Progenitor cell of endocrine pancreas (in vitro differentiated cells): ENCODE measurements at places on chromosomes 3 and 15.

GRCh38 chr15:85727068-85727467, 67.7 kb downstream of the KLHL25 start:
- H3K27me3 ChIP-seq = no peaks in the 10 kb centered on the region
- peaks cover 1% of the 10 kb centered on the region for H3K4me1 ChIP-seq
- DNase-seq = no peak
- peak overlapping the region; percentile 22 for H3K27ac ChIP-seq
- peaks cover 29% of the 10 kb centered on the region for H3K36me3 ChIP-seq
- no peak overlapping the region for H3K4me3 ChIP-seq

DNA sequence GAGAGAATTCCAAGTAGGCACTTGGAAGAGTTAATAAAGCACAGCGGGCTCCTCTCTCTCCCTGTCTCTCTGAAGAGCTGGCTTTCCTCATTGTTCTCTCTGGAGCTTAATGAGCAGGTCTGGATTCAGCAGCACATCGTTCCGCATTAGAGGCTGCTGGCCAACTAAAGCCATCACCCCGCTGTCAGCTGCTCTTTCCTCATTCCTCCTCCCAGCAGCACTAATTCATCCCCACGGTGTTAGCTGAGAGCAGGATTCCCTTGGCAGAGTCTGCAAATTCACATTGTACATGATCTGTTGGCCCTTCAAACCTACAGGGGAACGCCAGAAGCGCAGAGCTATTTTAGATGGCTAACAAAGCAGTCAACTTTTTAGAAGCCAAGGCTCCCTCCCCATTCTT, 44.2 kb downstream of the SGO1 start:
- no peak overlapping the region for H3K4me3 ChIP-seq
- H3K27ac ChIP-seq = peak overlapping the region; percentile 62
- peaks cover 13% of the 10 kb centered on the region for H3K36me3 ChIP-seq
- no peaks in the 10 kb centered on the region for H3K4me1 ChIP-seq

DNA sequence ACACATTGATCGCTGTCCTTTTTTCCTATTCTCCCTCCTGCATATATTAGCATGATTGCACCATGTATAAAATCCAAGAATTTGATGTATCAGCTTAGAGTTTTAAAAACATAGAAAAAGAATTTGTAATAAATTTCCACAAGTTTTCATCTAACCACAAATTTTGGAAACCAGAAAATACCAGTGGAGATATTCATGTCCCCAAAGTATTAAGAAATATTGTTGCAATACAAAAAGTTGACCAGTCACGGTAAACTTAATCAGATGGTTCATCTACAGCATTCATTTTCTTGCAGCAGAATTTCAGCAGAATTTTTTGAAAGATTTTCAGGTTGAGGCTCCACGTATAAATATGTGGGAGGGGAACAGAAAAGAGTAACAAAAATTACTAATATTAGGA, 500.9 kb upstream of the MDFIC2 start:
- no peak overlapping the region for H3K4me3 ChIP-seq
- no peak overlapping the region for H3K27ac ChIP-seq
- H3K27me3 ChIP-seq = no peaks in the 10 kb centered on the region

DNA sequence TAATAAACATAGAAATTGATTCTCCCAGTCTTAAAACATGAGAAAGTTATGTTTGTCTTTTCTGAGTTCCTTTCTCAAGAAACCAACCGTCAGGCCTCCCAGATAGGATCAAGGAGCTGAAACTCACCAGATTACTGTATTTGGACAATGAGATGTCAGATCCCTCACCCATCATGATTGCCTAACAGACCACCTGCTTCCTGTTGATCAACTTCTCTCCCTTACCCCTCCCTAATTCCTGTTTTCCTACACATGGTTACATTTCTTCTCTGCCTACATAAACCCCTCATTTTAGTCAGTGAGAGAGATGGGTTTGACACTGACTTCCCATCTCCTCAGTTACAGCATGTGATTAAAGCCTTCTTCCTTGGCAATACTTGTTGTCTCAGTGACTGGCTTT, 917.5 kb downstream of the FHIT start:
- H3K36me3 ChIP-seq = no peaks in the 10 kb centered on the region
- H3K4me3 ChIP-seq = no peak overlapping the region
- no peak overlapping the region for H3K27ac ChIP-seq
- H3K27me3 ChIP-seq = no peaks in the 10 kb centered on the region

GRCh38 chr3:79047581-79047980, 720.2 kb downstream of the ROBO1 start:
- no peaks in the 10 kb centered on the region for H3K27me3 ChIP-seq
- H3K27ac ChIP-seq = no peak overlapping the region
- DNase-seq = no peak
- no peak overlapping the region for H3K4me3 ChIP-seq
